Ammon's horn (tissue), 1 donor: ENCODE measurements at places on chromosomes 3 and 15.

DNA sequence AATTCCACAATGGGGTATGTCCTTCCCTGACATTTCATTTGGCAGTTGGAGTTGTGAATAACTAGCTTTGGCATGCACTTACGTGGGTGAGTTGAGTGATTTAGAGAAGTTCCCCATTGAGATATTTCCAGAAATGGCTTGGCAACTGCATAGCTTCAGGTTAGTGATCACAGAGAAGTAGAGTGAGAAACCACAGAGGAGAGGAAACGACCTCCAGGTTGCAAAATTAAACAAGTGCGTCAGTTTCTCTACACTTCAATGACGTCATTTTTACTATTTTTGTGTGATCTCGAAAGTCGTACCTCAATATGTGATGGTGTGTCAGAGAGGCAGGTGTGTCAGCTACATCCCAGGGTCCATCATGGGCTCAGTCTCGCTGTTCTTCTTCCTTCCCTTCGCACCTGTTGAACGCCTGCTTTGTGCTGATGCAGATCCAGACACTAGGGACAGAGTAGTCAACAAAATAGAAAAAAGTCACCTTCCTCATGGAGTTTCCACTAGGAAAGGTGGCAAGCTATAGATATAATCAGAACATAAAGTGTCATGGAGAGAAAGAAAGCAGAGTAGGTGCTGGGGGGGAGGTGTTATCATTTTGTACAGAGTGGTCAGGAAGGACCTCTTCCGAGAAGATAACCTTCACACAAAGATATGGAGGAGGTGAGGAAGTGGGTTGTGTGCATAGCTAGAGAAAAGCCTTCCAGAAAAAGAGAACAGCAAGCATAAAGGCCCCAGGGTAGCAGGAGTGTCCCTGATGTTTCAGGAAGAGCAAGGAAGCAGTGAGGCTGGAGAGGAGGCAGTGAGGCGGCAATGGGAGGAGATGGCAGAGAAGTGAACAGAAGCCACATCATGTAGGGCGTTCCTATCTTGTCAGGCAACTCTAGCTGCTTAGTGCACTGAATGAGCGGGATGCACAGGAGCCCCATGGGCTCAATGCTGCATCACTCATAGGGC, 75.6 kb downstream of the MCTP2 start:
- DNase-seq, result no peak

- peak; percentile 94 for DNase-seq
Measured at GRCh38 chr3:136658946-136659682, 93.1 kb downstream of the STAG1 start.

DNA sequence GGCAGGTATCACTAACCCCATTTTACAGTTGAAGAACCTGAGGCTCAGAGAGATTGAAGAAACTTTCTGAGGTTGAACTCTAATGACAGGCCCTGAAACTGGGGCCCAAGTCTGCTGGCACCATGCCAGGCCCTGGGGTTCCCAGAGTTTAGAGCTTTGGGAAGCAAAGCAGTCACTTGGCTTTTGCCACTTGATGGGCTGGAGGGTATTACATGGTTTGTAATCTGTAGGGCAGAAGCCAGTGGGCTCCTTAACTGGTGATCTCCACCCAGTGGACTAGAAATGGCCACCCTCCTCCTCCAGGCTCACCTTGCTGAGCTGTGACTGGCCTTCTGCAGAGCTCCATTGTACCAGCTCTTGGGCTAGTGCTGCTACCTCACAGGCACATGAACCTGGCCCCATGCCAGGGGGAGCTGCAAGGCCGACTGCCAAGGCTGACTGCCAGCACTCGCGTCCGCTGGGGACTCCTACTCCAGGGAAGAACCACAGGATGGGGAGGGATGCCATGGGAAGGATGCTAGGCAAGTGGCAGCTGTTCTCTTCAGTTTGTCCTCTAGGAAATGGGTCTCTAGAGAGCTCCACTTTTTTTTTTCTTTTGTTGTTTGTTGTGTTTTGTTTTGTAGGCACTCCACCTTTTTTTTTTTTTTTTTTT, 104.8 kb downstream of the ETFA start:
- DNase-seq, result peak; percentile 90

DNA sequence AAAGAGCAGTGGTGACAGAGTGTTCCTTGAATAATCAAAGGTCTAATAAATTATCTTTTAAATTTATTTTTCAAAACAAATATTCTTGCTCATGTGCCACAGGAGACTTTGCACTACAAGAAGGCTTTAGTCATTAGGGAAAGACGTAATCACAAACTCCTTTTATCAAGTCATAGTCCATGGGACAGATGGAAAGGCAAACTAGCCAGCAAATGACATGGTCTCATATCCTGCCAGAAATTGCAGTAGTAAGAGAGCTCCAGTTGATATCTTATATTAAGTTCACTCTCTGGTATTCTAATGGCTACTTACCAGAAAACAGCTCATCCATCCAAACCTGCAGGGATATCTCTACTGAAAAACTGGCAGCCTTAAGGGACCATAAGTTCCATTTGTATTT, 225.0 kb upstream of the TP63 start:
- DNase-seq, result no peak

- DNase-seq, result peak; percentile 63
Measured at GRCh38 chr3:46538803-46539442, 27.2 kb downstream of the LRRC2 start.

- no peak for DNase-seq
Measured at GRCh38 chr3:15601046-15601398, 347 bp downstream of the HACL1 start.

DNA sequence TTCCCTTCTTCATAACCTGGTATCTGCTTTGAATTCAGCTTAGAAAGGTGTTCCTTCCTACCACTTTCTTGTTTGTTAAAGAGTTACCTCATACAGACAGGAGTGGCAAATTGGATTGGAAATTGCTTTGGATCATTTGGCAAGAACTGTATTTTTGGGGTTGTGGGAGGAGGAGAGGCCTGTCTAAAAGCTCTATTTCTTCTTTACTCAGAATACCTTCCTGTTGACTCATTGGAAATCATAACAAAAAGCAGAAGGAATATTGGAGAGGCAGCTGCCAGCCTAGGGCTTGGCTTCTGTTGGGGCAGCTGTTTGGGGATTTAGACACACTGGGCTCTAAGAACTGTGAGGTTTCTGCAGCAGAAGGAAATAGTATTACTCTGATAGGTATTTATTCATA, 14.2 kb downstream of the IQGAP1 start:
- DNase-seq, result peak; percentile 30

- no peak for DNase-seq
Measured at GRCh38 chr15:98728811-98729160, 80.4 kb downstream of the IGF1R start.

DNA sequence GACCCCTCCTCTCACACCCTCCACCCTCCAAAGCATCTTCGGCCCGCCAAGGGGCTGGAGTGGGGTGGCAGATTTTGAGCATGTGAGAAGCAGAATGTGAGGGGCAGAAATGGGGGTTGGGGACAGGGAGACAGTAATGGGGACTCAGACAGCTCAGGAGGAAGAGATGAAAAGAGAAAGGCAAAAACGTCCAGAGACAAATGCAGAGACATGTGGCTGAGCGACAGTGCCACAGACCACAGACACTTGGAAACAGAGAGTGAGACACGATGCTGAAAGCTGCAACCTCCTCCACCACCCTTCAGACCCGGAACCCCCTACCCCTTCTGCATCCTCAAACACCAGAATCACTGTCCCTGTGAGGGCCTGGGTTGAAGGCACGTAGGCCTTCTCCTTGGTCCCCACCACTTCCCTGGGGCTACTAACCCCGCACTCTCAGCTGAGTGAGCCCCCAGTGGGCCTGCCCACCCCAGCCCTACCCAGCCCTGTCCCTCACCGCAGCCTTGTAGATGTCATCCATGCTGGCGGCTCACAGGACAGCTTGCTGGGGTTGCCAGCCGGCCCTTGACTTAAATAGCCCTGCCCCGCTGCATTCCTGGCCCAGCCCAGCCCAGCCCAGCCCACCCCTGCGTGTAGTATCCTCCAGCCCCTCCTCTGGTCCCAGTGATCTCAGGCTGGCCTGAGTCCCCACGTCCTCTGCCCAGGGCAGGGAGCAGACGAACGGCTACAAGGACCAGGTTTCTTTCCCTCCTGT, at the start of gene TNNC1:
TNNC1 (minus strand) TSS at position 546 of the 754 bp plus-strand sequence; CDS start at position 520, 26 bp downstream.
- no peak for DNase-seq

- no peak for DNase-seq
Measured at GRCh38 chr3:195886181-195887141, 21.9 kb downstream of the TNK2 start.

DNA sequence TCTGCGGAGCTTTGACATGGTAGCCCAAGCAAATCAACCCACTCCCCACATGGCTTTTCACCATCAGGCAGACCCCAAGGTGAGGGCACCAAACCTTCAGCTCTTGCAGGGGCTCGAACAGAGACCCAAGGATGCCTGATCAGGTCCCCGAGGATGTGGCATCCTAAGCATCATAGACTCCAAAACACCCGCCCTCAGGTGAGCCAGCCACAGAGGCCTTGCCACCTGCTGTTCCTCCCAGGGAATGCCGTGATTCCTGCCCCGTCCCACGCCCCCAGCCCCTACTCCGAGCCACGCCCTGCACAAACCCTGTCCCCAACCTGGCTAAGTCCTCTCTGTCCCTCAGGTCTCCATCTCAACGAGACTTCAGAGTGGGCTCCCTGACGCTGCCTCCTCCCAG, 34.7 kb upstream of the SLC41A3 start:
- no peak for DNase-seq

DNA sequence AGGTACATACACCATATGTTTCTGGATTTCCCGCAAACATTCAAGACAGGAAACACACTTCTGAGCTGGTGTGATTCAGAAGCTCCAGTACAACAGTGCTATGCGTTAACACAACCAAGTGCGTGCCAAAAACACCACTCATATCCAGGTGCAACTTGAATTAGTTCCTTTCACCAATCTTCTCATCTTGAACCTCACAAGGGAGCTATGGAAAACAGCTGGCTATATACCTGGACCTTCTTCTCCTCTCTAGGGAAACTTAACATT, 31.3 kb downstream of the SUSD5 start:
- no peak for DNase-seq

DNA sequence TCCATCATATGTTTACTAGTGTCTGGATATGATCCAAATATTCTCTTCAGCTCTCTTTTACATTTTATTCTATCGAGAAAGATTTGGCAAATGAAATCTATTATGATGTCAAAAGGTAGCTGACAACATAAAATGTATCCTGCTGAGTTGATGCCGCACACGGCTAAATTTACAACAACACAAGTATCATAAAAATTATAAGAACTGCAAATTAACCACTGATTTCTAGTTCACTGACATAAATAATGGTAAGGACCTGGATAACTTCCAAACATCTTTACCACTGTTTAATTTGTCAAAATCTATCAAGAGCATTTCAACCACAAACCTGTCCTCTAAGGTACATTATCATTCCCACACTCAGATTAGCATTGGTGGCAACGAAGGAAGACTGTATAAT, 244.5 kb downstream of the FOXP1 start:
- no peak for DNase-seq

DNA sequence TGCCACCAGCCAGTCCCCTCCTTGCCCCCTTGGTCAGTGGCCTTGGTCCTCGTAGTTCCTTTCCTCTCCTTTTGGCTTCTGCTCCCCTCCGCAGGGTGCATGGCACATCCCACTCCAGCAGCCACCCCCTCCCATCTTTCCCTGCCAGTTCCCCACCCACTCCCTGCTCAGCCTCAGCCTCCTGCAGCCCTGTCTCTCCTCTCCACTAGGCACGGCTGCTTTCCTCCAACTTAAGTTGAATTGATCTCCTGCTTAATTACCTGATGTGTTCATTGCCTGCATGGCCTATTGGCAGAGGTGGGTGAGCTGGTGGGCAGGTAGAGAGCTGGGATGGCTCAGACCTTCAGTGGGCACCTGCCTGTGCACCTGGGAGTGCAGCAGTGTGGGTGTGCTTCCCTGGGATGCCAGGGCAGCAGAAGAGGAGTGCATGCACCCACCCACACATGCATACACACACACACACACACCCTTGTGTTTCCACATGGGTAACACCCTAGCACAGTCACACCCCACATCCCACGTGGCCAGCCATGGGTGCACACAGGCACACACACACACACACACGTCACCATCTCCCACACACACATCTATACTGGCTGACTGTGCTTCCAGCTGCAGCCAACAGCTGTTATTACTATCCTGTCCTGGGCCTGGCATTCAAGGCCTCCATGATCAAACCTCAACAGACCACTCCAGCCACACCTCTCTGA, 30.9 kb downstream of the C3orf18 start:
- no peak for DNase-seq

GRCh38 chr3:172577987-172578570, 54.8 kb upstream of the TNFSF10 start:
- peak; percentile 4 for DNase-seq

DNA sequence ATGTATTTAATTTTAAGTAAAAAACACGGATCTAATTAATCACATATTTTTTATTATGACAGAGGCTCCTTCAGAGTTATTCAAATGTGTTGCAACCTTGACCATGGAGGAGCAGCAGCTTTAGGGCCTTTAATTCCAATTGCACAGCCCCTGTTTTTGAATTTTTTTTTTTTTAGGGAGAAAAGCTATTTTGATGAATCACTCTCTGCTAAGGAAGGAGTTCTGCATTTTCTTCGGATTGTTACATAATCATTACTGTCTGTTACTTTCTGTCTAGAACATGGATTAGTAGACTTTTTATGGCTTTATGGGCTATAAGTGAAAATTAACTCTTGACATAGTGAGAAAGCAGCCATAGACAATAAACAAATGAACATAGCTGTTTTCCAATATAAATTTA, 90.8 kb downstream of the MCTP2 start:
- DNase-seq, result no peak

GRCh38 chr3:146612015-146612414, 6.9 kb upstream of the PLSCR5 start:
- DNase-seq, result no peak

DNA sequence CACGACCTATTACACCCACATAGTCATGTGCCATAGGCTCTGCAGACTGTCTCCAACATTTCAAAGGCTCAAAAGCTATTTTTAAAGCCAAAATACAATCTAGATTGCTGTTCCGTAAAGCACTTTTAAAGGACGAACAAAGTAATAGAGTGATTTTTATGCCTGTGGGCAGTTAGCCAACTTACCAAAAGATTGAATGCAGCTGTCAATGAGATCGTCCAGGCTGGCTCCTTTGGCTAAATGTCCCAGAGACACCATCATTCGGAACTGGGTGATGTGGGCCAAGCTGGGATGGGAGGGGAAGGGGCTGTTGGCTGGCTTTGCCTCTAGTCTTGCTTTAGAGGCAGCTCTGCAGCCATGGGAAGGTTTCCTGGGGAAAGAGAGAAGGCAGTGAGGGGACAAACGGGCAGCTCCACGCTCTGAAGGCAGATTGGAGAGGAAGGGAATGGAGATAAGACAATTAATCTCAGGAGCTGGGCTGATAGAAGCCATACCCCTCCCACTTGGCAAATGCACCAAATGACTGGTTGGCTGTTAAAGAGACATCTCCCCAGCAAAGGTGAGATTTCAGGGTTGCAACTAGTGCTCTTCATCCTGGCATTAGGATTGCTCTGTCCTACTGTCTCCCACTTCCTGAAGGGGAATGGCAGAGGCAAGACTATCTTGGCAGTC, 4.8 kb downstream of the RASGRP1 start:
- DNase-seq, result no peak

GRCh38 chr15:41688671-41689070, 28.5 kb downstream of the MGA start:
- DNase-seq, result no peak

GRCh38 chr3:50609071-50609762, 2.4 kb downstream of the CISH start:
- DNase-seq, result no peak

GRCh38 chr15:99450896-99451358, 114.9 kb upstream of the MEF2A start:
- peak; percentile 70 for DNase-seq

- DNase-seq, result peak; percentile 54
Measured at GRCh38 chr15:57395292-57395691, 19.0 kb downstream of the CGNL1 start.
